ENCODE measurements at places on chromosomes 12 and 14.

GRCh38 chr14:22915886-22916521 is 2.9 kb downstream of the RBM23 start:
- H3K27me3 ChIP-seq: no peaks in the 10 kb centered on the region
- no peak for DNase-seq
- H3K36me3 ChIP-seq: peaks cover 18% of the 10 kb centered on the region

DNA sequence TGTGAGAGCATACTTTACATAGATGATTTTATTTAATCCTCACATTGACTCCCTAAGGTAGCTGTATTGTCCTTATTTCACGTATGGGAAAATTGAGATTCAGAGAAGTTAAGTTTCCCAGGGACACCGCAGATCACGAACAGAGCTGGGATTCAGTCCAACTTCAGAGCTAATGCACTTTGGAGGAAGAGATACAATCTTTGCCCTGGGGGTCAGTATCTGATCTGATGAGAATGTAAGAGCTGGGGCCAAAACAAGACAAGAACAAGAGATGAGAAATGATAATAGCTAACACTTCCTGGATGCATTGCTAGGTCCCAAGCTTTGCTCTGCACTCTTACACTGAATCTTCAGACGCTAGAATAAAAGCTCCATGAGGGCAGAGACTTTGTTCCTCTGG is 6.0 kb upstream of the CSAD start:
- H3K27ac ChIP-seq: no peak overlapping the region
- no peak overlapping the region for H3K4me3 ChIP-seq
- no peaks in the 10 kb centered on the region for H3K27me3 ChIP-seq

DNA sequence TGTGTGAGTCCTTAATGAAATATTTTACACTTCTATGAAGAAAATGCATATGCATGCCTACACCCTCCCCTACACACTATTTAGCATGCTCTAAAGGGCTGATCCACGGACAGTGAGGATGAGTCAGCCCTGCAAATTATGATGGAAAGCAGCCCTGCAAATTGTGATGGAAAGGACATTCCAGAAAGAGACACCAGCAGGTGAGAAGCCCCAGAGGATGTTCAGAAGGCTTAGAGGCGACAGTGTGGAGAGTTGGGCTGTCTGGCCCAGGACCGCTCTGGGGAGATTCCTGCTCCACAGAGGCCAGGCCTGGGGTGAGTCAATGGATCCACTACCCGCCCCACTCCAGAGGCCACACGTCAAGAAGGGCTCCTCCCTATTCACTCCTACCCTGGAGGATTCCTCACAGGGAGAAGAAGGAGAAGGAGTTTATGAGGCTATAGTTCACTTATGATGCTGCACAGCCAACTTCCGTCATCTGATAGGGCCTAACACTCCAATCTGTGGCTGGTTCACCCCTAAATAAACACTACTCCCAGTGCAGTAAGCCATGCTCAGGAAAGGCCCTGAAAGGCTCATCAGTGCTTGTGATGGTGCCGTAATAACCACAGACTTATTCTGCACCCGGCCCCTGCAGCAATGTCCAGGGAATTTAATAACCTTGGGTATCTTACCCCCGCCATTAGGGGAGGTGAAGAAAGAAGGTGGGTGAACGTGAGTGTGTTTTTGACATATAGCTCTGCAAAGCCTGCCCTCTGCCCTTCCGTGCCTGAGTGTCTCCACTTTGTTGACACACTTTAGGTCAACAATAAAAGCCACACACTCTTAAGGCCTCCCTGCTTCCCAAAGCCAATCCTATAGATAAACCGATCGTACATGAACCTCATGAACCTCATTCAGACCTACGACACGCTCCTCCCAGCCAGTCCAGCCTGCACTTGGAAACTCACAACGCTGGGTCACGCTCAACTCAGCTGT is 46.4 kb downstream of the CLMN start:
- no peak overlapping the region for H3K27ac ChIP-seq
- H3K27me3 ChIP-seq: peaks cover 16% of the 10 kb centered on the region
- no peaks in the 10 kb centered on the region for H3K36me3 ChIP-seq
- H3K4me3 ChIP-seq: no peak overlapping the region
- peaks cover under 1% of the 10 kb centered on the region for H3K4me1 ChIP-seq
- no peak for DNase-seq

- no peaks in the 10 kb centered on the region for H3K36me3 ChIP-seq
- no peak overlapping the region for H3K4me3 ChIP-seq
- H3K27me3 ChIP-seq: no peaks in the 10 kb centered on the region
- no peak for DNase-seq
Measured at GRCh38 chr12:4535092-4535491, 3.6 kb upstream of the RAD51AP1 start.

GRCh38 chr12:19128485-19128884 is 1.0 kb upstream of the PLEKHA5 start:
- peak overlapping the region; percentile 33 for H3K27ac ChIP-seq
- H3K4me1 ChIP-seq: peaks cover 9% of the 10 kb centered on the region
- H3K36me3 ChIP-seq: peaks cover 9% of the 10 kb centered on the region
- DNase-seq: no peak
- peak overlapping the region; percentile 73 for H3K4me3 ChIP-seq
- no peaks in the 10 kb centered on the region for H3K27me3 ChIP-seq

DNA sequence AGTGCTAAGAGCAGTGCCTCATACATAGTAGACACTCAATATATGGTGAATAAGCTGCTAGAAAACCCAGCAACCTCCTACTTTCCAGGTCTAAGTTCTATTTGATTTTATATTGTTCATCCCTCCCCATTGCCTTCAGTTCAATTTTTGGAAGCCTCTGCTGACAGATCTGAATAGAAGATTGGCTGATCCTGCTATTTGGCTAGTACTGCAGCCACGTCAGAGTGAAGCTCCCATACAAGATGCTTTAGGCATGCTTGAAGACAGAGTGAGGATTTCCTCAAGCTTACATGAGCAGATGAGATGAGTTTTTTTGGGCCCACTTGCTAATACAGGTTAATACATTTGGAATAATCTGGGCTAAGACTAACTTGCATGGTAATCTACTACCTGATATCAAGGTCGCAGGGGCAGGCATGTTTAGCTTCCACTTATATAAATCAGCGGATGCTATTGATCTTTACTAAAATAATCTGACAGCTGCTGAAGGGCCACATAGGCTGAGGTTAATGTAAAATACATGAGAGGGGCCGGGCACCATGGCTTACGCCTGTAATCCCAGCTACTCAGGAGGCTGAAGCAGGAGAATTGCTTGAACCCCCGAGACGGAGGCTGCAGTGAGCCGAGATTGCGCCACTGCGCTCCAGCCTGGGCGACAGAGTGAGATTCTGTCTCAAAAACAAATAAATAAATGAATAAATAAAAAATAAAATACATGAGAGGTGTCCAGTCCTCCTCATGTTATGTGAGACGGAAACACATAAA is 15.9 kb upstream of the AEBP2 start:
- H3K4me1 ChIP-seq: peaks cover 10% of the 10 kb centered on the region
- no peak for DNase-seq
- no peak overlapping the region for H3K27ac ChIP-seq
- H3K4me3 ChIP-seq: no peak overlapping the region
- no peaks in the 10 kb centered on the region for H3K27me3 ChIP-seq

GRCh38 chr12:100974341-100974740 is 179.8 kb downstream of the ANO4 start:
- H3K4me3 ChIP-seq: no peak overlapping the region
- H3K36me3 ChIP-seq: no peaks in the 10 kb centered on the region
- H3K4me1 ChIP-seq: no peaks in the 10 kb centered on the region
- no peaks in the 10 kb centered on the region for H3K27me3 ChIP-seq
- H3K27ac ChIP-seq: no peak overlapping the region
- DNase-seq: no peak

DNA sequence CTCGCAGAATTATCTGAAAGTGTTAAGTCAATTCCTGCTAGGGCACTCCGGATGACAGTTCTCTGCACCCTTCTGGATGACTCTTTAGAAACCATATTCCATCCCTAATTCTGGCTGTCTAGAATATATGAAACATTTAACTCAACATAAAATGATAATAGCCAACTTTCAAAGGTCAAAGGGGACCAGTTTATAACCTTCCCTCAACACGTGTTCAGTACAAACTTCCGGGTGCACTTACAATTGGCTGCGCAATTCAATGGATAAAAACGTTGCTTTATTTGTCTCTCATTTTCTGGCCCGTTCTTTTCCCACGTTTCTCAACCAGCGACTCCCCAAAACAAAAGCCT is 1.3 kb downstream of the SBNO1 start:
- no peak for DNase-seq
- no peaks in the 10 kb centered on the region for H3K27me3 ChIP-seq
